GM20000 (cell line): ENCODE measurements at places on chromosomes 1 and 21.
A peak's percentile ranks its signal among the peaks of the same experiment; 100 is the strongest.

- DNase-seq: no peak
Measured at GRCh38 chr1:67888216-67889106, 55.2 kb upstream of the GNG12 start.

- DNase-seq: no peak
Measured at GRCh38 chr1:25161981-25162380, 70.3 kb downstream of the SYF2 start.

GRCh38 chr1:76587212-76587611 lies 280.1 kb upstream of the ST6GALNAC5 start:
- DNase-seq: no peak

GRCh38 chr1:157626099-157626498 lies 28.2 kb upstream of the FCRL4 start:
- DNase-seq: peak; percentile 46

DNA sequence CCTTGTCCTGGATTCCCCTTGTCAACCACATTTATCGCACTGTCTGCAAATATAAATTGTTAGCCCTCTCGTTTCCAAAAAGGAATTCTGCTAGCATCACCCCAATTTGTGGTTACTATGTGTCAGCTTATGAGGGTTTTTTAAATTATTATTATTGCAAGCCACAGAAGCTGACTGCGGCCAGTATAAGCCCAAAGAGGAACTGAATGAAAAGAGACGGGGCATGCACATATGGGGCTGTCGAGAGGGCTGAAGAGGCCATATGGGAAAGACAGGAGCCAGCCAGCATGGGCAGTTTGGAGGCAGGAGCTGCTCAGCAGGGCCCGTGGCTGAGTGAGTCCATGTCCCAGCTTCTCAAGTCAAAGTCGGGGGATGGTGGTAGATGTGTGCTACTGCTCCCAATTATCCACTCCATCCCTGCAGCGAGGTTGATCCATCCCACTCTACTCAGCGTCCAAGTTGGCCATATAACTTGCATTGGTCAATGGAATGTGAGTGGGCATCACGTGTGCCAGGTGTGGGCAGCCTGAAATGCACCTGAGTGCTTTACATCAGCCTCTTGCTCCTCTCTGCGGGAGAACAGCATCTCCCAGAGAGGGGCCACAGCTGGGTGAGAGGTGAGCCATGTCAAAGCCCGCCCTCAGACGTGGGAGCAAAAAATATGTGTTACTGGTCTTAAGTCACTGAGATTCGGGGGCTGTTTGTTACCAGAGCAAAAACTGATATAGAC lies 37.6 kb upstream of the LDLRAP1 start:
- DNase-seq: no peak

DNA sequence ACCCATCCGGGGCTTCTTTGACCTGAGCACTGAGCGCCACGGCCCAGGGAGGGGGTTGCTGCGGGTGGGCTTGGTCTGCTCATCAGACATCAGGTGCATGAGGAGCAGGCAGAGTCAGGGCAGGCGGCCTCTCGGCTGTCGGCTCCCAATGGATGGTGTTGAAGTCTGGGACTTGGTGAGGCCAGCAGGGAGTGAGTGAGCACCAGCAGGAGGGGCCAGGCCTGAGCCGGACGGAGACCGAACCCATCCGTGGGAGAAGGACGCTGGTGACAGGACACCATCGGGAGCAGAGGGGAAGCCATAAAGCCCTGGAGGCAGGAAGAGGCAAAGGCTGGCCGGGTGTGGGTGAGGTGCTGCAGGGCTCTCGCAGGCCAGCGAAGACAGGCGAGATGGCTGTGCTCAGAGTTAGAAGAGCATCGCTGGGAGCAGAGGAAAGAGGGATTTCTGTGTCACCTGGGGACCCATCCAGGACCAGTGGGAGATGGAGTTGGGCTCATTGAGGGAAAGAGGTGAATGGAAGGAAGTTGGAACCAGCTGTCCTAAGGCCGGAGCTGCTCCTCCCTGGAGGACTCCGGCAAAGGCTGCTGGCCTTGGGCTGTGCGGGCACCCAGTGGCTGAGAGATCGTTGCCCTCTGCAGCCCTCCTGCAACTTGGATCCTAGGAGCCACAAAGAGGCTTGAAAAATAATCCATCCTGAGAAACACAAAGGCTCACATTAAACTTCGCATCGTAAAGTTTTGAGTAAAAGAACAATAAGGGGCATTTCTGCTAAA lies 49.9 kb downstream of the PDE9A start:
- no peak for DNase-seq

GRCh38 chr1:203268901-203269653 lies 36.2 kb upstream of the BTG2 start:
- peak; percentile 78 for DNase-seq

DNA sequence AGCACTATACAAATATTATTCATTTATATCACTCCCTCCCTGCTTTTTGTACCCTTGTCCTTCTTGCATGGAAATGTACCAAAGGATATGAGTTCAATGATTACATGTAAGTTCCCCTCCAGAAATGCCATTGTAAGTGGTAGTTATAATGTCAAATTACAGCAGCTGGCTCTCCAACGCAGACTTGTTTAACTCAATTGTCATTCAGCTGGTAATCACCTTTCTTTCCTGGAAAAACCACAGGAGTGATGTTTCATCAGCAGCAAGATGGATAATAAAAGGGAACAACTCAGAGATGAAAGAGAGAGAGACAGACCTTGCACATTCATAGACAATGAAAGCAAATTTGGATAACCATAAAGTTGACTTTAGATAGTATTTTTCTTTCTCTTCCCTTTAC lies 578.6 kb upstream of the PBX1 start:
- DNase-seq: no peak

DNA sequence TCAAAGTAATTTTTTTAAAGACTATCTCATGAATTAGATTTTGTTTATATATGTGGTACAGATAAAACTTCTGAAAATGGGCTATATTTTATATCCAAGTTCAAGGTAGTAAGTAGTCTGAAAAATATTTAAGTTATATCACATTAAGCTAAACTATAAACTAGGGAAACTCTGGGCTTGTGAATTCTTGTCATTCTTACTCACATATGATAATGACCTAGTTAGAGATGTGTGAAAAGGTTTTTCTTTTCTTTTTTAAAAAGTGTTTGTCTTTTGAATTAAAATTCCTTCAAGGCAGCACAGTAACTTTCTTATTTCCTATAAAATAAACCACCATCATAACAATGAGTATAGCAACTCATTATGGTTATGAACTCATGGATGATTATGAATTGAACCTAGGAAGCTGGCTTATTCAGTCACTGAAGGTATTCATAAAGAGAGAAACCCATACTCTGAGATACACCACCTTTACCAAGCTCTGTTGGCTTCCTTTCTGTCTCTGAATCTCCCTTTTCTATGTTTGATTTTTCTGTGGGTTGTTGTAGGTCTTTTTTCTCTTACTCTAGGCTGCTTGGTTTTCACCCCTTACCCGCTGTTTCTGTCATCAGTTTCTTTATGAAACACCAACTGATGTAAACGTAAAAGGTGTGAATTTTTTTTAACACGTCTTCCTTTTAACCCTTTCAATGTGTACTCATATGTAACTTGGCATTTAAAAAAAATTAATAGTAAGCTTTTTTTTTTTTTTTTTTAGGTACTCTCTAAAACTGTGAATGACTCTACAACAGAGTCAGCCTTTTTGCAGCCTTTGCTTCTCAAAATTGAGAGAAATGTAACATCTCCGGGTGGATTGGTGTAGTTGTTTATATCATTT lies 25.2 kb downstream of the IL12RB2 start:
- DNase-seq: peak; percentile 64

DNA sequence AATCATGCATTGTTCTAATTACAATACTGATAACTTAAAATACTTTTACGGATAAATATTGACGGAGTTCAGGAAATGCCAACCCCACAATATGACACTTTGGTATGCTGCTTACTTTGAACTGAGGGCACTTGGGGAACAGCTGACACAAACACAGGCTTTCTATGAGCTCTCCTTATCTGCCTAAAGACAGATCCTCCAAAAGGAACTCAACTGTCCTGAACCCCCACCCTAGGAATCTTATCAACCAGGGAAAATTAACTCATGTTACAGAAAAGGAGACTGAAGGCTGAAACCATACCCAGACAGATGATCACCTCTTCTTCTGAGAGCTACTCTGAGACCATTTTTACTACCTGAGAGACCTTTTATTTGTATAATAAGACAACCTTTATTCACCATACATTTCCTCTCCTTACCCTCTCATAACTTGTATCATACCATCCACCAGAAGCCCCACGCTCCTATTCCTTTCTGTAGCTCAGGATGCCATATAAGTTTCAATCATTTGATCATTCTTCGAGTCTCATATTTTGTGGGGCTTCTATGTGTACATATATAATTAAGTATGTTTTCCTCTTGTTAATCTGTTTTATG lies 239.5 kb downstream of the FAF1 start:
- DNase-seq: no peak

DNA sequence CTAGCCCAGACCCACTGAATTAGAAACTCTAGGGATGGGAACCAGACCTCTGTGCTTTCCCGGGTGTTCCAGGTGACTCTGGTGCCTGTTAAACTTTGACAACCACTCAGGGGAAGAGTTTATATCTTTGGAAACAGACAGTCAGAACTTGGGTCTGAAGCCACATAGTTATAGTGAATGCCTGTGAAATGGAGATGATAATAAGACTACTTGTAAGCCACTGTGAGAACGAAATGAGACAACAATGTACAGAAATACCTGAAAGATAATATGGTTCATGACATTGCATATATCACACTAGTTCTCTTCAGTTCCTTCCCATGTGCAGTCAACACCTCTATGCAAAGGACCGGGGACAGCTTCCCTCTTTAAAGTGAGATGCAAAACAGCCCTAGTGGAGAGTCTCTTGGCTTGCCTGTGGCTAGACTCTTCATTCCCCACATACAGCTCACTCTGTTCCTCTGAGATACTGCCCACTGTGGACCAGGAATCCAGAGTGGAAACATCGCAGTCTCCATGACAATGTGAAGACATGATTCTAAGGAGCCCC lies 287.5 kb downstream of the ASTN1 start:
- no peak for DNase-seq

DNA sequence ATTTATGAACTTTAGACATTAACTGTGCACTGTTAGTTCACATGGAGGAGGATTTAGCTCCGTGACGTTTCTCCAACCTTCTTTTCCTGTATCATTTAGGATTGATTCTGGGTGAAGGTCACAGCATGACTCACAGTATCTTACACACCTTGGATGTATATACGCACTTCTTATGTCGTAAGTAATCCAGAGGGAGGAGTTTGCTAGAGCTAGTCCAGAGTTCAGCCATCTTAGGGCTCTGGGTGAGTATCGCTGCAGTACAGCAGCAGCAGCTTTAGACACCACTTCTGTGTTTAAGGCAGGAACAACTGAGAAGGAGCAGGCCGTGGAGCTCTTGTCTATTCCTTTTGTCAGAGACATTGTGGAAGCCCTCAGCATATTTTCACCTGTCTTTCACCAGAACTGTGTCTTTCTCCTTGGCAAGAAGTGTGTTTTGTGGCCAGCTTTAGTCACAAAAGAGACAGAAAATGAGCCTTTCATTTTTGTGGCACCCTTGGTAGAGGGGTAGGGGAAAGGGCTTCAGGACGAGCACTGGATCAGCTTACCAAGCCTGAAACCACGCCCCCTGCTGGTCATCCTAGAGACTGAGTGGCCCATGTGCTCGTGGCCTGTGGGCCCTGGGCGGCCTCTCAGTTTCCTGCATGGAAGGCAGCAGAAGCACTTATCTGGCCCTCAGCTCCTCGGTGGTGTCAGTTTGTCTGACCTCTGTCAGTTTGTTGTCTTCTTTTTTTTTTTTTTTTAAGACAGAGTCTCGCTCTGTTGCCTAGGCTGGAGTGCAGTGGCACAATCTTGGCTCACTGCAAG lies 64.0 kb downstream of the ADARB1 start:
- peak; percentile 72 for DNase-seq

GRCh38 chr1:172738389-172738788 lies 79.5 kb downstream of the FASLG start:
- no peak for DNase-seq

- DNase-seq: no peak
Measured at GRCh38 chr1:230114237-230114651, 47.2 kb downstream of the GALNT2 start.

DNA sequence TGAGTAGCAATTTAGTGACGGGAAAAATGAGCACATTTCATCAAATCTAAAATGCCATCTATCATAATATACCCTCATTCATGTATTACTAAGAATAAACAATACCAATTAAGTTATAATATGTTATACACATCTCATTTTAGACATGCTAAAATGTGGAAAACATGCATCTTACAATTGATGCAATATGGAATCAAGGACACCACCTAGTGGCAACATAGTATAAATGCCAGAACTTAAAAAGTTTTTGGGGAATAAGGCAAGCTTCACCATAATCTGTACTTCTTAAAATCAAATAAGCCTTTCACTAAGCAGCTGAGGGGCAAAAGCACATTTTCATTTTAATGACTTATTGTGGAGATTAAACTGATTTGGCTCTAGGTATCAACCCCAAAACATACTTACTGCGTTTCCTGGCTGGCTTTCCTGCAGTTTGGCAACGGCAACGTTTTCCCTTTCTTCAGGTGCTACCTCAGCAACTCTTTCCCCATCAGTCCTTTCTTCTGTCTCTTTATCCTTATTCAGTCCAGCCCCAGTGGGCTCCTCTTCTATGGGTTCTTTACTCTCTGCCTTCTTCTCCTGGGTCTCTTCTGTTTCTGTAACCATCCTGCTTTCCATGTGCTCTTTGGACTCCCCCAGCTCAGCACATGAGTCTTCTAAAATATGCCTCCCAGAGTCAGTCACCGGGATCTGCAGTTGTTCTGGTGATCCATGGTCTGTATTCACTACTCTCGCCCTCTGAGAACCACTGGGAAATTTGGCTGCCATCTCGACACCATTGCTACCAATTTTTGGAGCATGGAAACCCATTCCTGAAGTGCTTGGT lies 11.4 kb downstream of the SDE2 start:
- no peak for DNase-seq

DNA sequence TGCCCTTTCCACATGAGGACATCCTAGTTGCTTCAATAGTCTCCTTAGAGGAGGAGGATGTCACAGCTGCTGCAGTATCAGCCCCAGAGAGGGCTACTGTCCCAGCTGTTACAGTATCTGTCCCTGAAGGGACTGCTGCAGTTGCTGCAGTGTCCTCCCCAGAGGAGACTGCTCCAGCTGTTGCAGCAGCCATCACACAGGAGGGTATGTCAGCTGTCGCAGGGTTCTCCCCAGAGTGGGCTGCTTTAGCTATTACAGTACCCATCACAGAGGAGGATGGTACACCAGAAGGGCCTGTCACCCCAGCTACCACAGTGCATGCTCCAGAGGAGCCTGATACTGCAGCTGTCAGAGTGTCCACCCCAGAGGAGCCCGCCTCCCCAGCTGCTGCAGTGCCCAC lies 78.5 kb upstream of the BMP8A start:
- no peak for DNase-seq

DNA sequence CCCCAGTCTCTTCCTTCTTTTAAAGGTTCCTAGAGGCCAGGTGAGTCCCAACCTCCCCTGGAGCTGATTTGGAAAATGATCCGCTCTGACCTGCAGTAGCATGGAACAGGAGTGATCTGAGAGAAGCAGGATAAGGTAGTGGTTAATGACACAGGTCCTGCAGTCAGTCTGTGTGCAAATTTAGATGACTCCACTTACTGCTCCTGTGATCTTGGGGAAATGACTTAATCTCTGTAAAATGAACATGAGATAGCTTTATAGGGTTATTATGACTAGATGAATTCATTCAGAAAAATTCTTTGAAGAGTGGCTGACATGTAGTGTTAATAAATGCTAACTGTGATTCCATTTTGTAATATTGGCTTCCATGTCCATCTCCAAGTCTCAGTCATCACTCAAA lies 374.9 kb upstream of the CAMK1G start:
- DNase-seq: no peak

GRCh38 chr1:205350691-205351141 lies 6.0 kb downstream of the KLHDC8A start:
- DNase-seq: no peak
